T-cell (primary cell): ENCODE measurements at places on chromosomes 6 and 20. TPM values are rescaled to one million over a fixed set of nuclear protein-coding genes. Genes with fewer than 3 reads are reported as not detected.

- no peak for DNase-seq
Observed at GRCh38 chr6:36542041-36542440, 5.2 kb downstream of the STK38 start.

Gene SLC35D3
- not detected for total RNA-seq

Gene ELOVL5
- 86.5 TPM for total RNA-seq

DNA sequence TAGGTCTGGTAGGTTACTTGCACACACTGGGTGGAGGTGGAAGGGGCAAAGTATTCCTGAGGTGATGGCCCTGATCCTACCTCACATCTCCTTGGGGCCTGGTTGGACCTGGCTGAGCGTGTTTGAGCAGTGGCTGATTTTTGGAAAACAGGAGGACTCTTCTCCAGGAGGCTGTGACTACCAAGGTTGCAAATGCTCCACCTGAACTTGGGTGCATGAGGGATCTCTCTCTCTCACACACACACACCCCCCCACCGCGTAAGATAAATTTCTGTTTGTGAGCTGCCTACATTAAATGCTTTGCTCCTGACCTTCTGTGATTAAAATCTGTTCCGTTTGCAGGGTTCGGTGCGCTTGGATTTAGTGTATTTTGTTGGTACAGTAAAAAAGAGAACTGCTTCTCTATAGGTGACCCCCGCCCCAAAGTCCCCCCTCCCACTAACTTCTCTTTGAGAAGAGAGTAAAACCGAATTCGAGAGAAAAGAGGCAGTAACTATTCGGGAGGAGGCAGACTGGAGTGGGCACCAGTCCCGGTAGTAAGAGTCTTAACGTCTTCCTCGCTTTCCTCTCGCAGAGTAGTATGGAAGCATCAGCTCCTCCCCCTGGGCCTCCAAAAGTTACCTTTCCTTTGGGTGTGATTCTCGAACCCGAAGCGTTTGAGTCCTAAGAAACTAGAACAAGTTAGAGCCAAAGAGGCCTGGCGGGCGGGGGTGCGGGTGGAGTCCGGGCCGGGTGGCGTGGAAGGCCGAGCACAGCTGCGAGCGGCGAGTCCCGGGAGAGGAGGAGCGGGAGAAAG is 585 bp upstream of the DSE start:
- DNase-seq, result peak; percentile 2

DNA sequence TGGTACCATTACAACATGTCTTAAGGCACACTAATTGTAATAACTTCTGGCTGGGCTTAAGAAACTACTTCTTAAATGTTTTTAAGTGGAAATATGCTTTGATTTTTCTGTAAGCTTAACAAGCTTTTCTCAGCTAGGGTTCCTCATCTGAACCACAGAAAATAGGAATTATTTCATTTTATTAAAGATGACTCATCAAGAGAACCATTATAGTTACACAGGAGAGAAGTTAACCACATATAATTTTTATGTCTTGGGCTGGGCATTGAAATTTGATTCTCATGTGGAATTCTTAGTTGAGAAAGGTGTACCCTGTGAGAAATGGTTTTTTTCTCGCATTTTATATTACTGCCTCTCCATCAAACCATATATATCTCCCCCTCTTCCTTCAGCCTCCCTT is 75.1 kb downstream of the QKI start:
- DNase-seq, result no peak

DNA sequence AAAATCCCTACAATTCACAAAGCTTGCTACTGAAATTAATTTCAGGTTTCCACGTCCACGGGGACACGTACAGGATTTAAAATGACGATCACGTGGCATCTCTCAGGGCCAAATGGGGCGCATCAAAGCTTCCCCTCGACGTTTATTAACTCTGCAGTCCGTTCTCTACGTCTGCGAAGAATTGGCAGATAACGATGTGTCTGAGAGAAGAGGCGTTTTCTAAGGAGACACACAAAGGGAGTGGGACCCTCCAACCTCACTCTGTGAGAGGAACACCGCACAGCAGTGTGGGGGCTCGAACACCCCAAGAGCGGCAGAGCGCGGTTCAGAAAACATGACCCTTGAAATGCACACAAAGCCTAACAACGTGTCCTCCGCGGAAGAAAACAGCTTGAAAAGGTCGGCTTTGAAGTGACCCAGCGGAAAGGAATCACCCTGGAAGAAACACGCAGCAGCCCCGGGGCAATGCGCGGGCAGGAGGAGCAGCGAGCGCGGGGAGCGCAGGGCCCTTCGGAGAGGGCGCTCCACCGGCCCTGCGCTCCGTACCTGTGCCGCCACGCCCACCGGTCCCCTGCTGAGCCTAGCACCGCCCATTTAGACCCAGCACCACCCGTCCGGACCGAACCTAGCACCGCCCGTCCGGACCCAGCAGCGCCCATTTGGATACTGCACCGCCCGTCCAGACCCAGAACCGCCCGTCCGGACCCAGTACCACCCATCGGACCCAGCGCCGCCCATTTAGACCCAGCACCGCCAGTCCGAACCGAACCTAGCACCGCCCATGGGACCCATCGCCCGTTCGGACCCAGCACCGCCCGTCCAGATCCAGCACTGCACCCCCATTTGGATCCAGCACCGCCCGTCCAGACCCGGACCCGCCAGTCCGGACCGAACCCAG is 1.1 kb upstream of the AFDN start:
- DNase-seq, result no peak

DNA sequence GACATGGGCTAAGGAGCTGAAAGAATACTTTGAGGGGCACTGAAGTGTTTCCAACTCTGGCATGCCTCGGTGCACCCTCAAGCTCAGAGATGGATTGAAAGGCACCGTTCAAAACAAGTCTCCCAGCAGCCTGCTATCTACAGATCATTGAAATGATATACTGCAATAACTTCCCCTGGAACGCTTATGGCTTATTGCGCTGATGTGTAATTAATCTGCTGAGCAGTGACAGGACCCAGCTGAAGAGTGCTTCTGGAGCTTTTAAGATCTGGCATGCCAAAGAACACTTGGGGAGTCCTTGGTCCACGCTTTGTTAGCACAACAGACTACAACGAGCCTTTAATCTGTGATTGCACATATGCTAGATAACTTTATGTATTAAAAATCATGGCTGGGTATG is 708.2 kb downstream of the PRKN start:
- DNase-seq, result no peak

DNA sequence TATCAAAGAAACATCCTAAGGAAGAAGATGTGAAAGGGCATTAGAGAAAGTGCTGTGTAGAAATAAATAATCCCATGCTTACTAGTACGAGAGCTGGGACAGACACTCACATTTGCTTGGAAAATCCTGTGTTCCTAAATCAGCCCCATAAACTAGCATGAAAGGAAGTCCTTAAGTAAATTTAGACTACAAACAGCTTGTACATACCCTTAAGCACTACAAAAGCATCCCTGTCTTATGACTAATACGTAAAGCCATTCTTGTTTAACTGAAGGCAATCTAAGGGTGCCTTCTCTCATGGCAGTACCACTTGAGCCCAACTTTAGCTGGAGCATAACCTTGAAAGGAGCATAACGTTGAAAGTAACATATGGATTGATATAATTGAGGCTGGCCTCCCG is 15.4 kb upstream of the FOXQ1 start:
- DNase-seq, result no peak

- DNase-seq, result no peak
Observed at GRCh38 chr6:125639466-125640020, 109.9 kb upstream of the HEY2 start.

Gene TRAPPC3L
- total RNA-seq, result not detected

GRCh38 chr6:37994223-37994622 is 174.7 kb downstream of the ZFAND3 start:
- DNase-seq, result no peak
